ENCODE measurements at places on chromosomes 1 and 21. TPM values are rescaled to one million over a fixed set of nuclear protein-coding genes. Genes with fewer than 3 reads are reported as not detected.

Gene TNNT2
- total RNA-seq: 0.67 TPM

Gene NOS1AP
- total RNA-seq: 0.40 TPM

Gene CD5L
- total RNA-seq: not detected

Gene STMN1
- total RNA-seq: 227 TPM

Gene S100A3
- total RNA-seq: 123 TPM

Gene APCS
- 0.08 TPM for total RNA-seq

Gene CHIA
- total RNA-seq: not detected

Gene PROK1
- total RNA-seq: not detected

Gene ZNF593OS
- total RNA-seq: not detected

Gene PADI4
- total RNA-seq: not detected

Gene OPRD1
- total RNA-seq: 0.01 TPM

Gene SV2A
- total RNA-seq: 0.12 TPM

Gene MAN1C1
- total RNA-seq: 0.93 TPM

Gene HIVEP3
- 4.3 TPM for total RNA-seq

Gene GPR25
- not detected for total RNA-seq
